Spinal cord (tissue), 10 donors: ENCODE measurements at places on chromosomes 16 and 17.

- no peak for DNase-seq
Measured at GRCh38 chr16:64982581-64982980, 139.3 kb downstream of the CDH11 start.

- DNase-seq, result no peak
Measured at GRCh38 chr16:58197314-58198012, 443 bp downstream of the CSNK2A2 start.

GRCh38 chr17:14925498-14925897 is 339.6 kb downstream of the PMP22 start:
- no peak for DNase-seq

- DNase-seq, result no peak
Measured at GRCh38 chr17:3796110-3796821, 4.7 kb downstream of the ITGAE start.

GRCh38 chr17:70138291-70138865 is 31.0 kb upstream of the KCNJ2 start:
- DNase-seq, result no peak

DNA sequence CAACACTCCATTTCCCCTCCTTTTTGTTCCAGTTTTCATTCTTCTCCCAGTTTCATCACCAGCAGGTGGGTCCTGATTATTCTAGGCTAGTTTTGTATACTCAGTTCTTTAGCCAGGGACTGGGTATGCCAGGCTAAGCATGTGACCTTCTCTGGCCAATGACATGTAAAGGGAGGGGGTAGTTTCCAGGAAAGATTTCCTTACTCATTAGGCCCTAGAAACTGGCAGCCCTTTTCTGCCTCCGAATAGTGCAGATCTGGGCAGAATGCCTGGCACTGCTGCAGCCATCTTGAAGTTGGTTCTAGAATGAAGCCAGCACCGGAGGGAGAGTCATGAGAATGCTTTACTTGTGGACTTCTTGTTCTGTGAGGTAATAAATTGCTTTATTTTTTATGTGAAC is 126.9 kb upstream of the AXIN2 start:
- no peak for DNase-seq

GRCh38 chr16:86026916-86027315 is 128.0 kb downstream of the IRF8 start:
- DNase-seq, result no peak

GRCh38 chr17:77884019-77884418 is 74.5 kb upstream of the TNRC6C start:
- peak; percentile 91 for DNase-seq

DNA sequence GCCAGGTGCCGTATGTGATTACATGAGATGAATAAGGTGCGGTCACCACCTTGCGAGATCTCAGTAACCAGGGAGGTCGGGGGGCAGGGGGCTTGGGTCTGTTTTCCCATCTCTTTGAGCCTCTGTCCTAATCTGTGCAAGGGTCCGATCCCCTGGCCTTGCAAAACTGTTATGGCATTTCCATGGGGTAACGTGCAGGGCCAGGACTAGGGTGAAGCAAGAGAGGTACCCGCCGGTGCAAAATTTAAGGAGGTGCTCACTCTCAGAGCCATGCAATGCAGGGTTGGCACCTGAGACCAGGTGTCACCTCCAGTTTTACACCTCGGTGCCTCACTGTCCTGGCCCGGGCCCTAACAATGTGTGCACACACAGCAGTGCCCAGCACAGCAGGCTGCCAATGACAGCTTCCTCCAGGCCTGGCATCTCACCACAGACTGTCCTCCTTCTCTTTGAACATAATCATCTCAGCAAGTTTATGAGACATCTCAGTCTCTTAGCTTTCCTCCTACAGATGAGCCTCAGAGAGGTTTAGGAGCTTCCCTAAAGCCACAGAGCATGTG is 43.6 kb downstream of the C16orf95 start:
- DNase-seq, result no peak

DNA sequence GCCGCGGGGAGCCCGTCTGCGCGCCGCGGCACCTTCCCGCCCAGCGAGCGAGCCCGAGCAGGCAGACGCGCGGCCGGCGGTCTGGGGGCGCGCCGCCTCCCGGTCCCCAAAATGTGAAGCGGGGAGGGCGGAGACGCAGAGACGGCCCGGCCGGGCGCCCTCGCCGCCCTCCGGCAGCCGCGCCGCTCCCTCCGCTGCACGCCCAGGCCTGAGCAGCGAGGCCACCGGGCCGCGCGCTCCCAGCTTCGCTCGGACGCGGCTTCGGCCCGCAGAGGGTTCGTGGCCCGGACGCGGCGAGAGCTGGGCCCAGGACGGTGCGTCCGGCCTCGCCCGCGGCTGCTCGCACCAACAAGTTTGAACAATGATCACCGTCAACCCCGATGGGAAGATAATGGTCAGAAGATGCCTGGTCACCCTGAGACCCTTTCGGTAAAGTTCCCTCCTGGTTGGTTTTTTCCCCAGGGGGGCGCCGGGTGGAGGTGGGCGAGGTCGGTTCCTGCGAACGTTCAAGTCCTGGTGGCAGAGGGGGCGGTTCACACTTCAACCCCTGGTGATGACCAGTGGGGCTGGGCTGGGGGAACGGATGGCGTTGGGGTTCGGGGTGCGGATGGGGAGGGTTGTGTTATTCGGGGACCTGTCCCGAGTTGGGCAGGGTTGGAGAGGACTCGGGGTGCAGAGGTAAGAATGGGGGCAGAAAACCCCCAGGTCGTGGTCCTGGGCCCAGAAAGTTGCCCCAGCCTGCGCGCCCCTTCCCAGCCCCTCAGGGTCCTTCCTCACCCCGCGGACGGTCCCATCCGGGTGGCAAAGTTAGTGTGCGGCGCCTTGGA is 678 bp downstream of the MGAT5B start:
- DNase-seq, result no peak

GRCh38 chr16:86670750-86671234 is 92.4 kb downstream of the FOXL1 start:
- no peak for DNase-seq

- no peak for DNase-seq
Measured at GRCh38 chr17:63676584-63676983, 23.3 kb downstream of the LIMD2 start.

DNA sequence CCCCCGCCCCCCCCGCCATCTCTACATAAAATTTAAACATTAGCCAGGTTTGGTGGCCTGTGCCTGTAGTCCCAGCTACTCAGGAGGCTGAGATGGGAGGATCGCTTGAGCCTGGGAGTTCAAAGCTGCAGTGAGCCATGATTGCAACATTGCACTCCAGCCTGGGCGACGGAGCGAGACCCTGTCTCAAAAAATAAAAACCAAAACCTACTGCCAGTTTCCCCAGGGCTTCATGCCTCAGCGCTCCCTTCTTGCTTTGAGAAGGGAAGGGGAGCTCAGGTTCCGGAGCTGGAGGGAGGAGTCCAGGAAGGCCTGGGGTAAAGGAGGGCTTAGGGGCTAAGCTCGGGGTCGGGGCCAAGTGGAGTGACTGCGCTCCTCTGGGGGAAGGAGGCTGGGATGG is 20.5 kb downstream of the PLCD3 start:
- no peak for DNase-seq

DNA sequence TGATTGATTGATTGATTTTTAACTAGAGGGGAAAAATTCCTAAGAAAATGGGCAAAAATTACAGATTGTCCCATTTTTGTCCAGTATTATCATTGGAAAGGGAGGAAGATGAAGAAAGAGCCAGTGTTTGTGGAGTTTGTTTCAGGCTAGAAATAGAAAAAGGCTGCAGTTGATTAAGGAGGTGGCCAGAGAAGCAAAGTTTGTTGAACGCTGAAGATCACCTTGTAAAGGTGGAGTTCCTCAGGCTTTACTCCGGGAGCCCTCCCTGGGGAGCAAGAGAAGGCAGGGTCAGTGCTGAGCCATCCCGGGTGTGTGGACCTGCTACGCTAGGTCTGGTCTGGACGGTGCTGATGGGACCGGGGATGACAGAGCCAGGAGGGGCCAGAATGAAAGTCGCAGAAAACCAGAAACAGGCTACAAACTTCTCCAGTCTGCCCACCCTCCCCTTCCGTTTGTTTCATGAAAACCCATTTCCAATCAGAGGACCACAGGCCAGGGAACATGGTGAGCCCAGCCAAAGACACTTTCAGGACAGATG is 222.6 kb upstream of the FOXF1 start:
- no peak for DNase-seq

- DNase-seq, result no peak
Measured at GRCh38 chr17:76700617-76701470, 9.9 kb downstream of the MXRA7 start.

GRCh38 chr17:35171834-35172233 is 22.4 kb downstream of the SLC35G3 start:
- DNase-seq, result no peak

DNA sequence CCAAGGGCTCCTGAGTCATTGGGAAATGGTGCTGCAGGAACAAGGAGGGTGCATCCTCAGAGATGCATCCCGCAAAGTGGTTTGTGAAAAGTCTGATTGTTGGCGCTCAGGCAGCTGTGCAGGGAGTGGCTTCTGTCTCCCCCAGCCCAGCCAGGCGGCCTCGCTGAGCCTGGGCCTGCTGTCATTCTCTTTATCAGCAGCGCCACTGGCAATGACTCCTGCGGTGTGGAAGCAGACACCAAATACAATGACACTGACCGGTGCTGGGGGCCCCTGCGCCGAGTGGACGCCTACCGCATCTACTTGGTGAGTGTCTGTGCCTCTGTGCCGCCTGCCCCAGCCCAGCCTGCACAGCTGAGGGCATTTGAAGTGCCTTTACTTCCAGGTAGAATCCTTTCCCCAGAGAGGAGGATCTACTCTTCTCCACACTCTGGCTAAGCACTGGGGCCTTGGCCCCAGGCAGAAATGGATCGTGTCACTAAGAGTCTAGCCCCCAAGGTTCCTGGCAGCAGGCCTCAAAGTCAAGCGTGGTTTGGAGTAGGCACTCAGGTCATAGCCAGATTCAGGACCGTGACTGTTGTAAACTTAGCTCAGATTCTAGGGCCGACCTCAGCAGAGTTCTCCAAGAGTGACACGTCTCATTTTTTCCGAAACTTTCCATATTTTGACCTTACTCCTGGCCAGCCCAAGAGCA is 19.3 kb upstream of the NAT9 start:
- DNase-seq, result no peak

GRCh38 chr16:62177351-62178203 is 141.3 kb upstream of the CDH8 start:
- DNase-seq, result no peak

- DNase-seq, result no peak
Measured at GRCh38 chr16:86584071-86584685, 5.8 kb downstream of the FOXL1 start.

GRCh38 chr16:79077346-79077745 is 523.2 kb downstream of the MAF start:
- peak; percentile 57 for DNase-seq

- DNase-seq, result no peak
Measured at GRCh38 chr16:74107795-74108610, 188.6 kb upstream of the PSMD7 start.

DNA sequence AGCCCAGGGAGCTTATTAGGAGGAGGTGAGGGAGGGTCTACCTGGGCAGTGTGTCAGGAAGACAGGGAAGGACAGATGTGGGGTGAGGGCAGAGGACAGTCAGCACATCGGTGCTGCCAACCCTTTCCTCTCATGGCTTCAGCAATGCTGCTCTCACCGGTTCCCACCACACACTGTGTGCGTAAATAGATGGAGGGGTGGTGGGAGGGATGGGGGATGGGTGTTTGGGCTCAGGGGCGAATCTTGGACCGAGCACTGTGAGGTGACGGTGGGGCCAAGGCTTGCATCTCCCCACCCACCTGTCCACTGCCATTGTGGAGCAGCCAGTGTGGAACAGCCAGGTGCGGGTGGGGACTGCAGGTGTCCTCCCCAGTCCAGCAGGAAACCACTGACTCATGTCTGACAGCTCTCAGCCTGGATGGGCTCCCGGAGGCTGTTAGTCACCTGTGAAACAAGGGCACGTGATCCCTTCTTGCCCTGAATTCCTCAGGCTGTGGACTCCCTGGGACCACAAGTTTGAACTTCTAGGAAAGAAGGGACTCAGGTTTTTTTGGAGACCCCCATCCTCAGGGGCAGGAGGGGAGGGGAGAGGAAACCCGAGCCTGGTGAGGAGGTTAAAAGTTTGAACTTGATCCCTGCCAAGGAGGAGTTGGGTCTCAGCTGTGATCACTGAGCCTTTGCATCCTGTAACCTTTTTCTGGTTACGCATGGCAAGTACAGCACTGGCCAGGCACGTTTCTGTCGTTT is 42.7 kb upstream of the SMPD3 start:
- no peak for DNase-seq
